ENCODE measurements at places on chromosomes 7 and 10.

- DNase-seq: no peak
Measured at GRCh38 chr7:21580073-21580521, 37.3 kb downstream of the DNAH11 start.

GRCh38 chr10:16520900-16521299 lies 779 bp downstream of the C1QL3 start:
- no peak for DNase-seq

DNA sequence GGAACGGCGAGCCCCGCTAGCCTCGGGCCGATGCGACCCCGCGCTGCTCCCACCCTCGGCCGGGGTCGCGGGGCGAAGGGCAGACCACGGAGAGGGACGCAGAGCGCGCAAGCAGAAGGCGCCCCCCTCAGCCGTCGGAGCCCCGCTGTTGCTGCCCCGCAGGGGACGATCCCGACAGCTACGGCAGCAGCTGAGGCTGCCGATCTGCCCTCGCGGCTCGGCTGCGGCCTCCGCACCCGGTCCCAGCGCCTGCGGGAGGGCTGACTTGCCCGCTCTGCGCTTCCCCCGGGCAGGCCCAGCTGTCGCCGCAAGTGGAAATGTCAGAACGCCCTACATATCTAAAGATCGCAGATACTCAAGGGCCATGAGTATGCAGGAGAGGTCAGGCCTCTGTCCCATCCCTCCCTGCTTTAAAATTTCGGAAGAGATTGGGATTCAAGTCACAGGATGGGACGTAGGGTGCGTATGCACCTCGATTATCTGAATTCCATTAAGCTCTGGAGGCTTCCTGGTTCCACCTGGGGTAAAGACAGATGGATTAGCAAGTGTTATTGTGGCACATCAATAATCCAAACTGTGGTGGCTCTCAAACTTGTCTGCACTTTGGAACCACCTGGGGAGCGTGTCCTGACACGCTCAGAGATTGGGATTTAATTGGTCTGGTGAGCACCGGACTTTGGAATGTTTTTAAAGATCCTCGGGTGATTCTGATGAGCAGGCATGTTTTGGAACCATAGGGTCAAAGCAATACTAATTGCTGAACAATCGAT lies at the start of gene CRPPA:
CRPPA (minus strand) TSS at position 206 of the 770 bp plus-strand sequence. CDS start 216 bp downstream, outside the sequence.
- no peak for DNase-seq

GRCh38 chr7:150926066-150926465 lies 52.1 kb downstream of the KCNH2 start:
- DNase-seq: no peak

DNA sequence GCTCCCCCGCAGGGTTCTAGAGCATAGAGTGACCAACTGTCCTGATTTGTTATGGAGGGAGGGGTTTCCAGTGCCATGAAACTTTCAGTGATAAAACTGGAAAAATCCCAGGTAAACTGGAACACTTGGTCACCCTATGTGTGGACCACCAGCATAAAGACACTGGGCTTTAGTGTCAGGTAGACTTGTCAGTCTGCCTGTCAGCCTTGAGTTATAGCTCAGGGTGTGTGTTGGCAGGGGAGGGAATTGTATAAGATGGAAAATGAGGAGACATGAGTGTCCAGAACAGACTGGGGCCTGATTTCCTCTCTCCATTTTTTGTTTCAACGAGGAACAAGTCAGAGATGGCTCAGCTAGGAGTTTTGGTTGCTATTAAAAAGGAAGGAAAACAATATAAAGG lies 10.2 kb upstream of the EFCAB10 start:
- DNase-seq: no peak

GRCh38 chr10:64484811-64485330 lies 963.7 kb downstream of the REEP3 start:
- no peak for DNase-seq

DNA sequence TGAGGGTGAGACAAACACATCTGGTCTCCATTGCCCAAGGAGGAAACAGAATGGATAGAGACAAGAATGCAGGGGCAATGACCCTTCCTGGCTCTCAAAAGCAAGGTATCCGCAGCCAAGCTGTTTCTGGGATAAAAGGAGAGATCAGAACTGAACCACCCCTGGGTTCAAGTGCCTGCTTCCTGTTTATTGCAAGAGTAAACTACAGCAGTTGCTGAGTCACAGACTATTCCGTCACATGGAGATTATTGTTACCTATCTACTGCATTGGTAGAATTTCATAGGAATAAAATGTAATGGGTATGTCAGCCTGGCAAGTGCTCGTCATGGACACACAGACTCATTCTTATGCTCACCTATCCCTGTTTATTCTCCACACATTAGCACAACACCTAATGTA lies 821.6 kb downstream of the GRID1 start:
- DNase-seq: no peak

GRCh38 chr10:71708301-71708703 lies 11.3 kb downstream of the C10orf105 start:
- no peak for DNase-seq

GRCh38 chr7:24609059-24609458 lies 35.8 kb downstream of the PALS2 start:
- no peak for DNase-seq

DNA sequence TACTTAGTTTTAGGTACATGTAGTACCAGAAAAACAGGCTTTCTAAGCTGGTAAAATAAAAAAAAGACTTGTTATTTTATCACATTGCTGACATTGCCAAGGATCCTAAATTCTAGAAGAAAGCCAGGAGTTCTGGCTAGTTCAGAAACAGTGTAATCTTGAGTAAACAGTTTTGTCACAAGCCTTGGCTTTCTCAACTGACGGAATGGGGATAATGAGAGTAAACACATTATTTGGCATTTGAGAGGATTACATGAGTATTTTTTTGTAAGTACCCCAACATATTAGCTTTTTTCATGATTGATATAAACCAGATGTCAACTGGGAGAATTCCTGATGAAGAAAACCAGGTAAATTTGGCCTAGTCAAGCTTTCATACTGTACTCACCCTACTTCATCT lies 269.8 kb downstream of the SORCS1 start:
- no peak for DNase-seq

Data from cortex of kidney (tissue), 1 donor.